Activated CD8-positive, alpha-beta T cell treated with anti-CD3 and anti-CD28 coated beads, Interleukin-2, amount 10 ng/mL, durations not matched to agents 7 days and 5 days (primary cell): ENCODE measurements at places on chromosomes 4 and X. TPM values are rescaled to one million over a fixed set of nuclear protein-coding genes. Genes with fewer than 3 reads are reported as not detected.

ALAS2 gene
- not detected for total RNA-seq

CORIN gene
- total RNA-seq = not detected

F11 gene
- not detected for total RNA-seq

ADAM29 gene
- not detected for total RNA-seq

LRCH2 gene
- total RNA-seq = not detected

NAP1L3 gene
- 0.57 TPM for total RNA-seq

DNA sequence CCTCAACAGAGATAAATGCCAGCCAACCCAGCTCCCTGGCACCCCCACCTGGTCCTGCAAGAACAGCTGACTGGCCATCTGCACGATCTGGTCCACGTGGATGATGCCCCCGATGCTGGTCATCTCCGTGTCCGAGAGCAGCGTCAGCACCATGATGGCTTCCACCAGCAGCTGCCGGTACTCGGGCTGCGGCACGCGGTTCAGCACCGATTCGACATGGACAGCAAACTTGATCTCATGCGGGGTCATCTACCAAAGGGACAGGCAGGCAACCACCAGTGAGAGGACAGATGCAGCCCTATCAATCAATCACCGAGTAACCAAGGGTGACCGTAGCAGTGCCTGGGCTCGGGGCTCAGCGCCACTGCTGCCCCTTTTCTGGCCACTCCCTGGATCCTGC, 89.8 kb downstream of the PHKA2 start:
- no peak for DNase-seq

DNA sequence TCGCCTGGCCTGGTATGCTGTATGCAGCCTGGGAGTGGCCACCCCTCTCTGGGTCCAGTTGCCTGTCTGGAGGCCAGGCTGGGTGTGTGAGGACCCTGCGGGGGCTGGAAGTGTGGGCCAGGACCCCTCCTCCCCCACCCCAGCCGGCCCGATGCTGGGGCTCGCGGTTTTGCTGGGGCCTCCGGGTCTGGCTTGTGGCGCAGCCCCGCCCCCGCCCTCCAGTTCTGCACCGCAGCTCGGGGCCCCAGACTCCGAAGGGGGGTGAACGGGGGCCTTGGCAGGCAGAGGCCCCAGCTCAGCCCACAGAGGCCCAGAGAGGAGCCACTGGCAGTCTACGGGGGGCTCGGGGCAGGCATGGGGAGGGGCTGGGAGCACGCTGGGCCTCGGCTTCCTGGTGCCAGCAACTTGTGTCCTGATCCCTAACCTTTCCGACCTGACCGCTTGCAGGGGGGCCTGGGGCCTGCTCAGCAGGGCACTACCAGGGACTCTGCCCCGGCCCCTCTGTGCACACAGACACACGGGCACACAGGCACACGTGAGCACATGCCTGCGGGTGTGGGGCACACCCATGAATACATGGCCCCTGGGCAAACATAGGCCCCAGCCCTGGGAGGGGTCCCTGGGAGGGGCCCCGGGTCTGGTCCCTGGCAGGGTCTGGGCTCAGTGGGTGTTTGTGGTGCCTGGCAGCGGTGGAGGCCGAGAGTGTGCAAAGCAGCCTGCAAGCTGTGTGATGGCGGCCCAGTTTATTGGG, 21.4 kb upstream of the FGFR3 start:
- no peak for DNase-seq

GRCh38 chrX:137052643-137053235, 18.9 kb upstream of the GPR101 start:
- DNase-seq = no peak

- no peak for DNase-seq
Observed at GRCh38 chr4:87949961-87950360, 25.6 kb upstream of the SPP1 start.

GRCh38 chr4:85127653-85128052, 161.2 kb upstream of the WDFY3 start:
- DNase-seq = no peak

- DNase-seq = no peak
Observed at GRCh38 chr4:118389721-118390120, 36.9 kb upstream of the PRSS12 start.

- DNase-seq = peak; percentile 25
Observed at GRCh38 chrX:71366674-71367256, 608 bp downstream of the TAF1 start.

DNA sequence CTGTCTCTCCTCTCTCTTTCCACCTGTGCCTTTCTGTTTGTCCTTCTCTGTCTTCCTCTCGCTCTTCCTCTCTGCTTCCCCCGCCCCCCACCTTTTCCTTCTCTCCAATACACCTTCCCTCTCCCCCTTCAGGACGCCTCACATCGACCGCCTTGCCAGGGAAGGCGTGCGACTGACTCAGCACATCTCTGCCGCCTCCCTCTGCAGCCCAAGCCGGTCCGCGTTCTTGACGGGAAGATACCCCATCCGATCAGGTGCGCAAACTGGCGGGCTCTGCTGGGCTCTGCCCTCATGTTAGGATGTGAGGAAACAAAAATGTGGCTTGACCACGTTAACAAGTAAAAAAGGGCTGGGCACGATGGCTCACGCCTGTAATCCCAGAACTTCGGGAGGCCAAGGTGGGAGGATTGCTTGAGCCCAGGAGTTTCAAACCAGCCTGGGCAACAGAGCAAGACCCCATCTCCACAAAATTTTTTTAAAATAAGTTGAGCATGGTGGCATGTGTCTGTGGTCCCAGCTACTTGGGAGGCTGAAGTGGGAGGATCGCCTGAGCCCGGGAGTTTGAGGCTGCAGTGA, 35.2 kb downstream of the ARSF start:
- DNase-seq = no peak

DNA sequence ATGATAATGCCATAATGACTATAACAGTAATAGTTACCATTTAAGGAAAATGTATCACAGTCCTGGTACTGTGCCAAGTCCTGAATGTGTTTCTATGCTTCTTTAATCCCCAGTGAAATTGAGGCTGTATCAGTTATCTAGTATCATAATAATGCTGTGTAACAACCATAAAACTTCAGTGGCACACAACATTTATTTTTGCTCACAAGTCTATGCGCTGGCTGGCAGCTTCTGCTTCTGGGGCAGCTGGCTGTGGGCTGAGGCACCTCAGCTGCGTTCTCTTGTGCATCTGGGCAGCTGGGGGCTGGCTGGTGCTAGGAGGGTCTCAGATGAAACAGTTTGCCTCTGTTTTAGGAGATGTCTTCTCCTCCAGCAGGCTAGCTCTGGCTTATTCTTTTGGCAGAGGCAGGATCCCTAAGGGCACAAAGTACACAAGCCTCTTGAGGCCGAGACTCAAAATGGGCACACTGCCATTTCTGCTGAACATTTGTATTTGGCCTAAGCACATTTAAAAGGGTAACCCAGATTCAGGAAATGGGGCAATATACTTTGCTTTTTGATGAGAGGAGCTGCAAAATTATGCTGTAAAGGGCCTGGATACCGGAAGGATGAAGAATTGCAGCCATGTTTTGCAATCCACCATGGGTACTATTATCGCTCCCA, 62.6 kb upstream of the DHX15 start:
- DNase-seq = no peak

- DNase-seq = peak; percentile 43
Observed at GRCh38 chr4:152591396-152591795, 55.5 kb upstream of the FBXW7 start.

GRCh38 chr4:72613959-72614358, 44.9 kb upstream of the ADAMTS3 start:
- no peak for DNase-seq

DNA sequence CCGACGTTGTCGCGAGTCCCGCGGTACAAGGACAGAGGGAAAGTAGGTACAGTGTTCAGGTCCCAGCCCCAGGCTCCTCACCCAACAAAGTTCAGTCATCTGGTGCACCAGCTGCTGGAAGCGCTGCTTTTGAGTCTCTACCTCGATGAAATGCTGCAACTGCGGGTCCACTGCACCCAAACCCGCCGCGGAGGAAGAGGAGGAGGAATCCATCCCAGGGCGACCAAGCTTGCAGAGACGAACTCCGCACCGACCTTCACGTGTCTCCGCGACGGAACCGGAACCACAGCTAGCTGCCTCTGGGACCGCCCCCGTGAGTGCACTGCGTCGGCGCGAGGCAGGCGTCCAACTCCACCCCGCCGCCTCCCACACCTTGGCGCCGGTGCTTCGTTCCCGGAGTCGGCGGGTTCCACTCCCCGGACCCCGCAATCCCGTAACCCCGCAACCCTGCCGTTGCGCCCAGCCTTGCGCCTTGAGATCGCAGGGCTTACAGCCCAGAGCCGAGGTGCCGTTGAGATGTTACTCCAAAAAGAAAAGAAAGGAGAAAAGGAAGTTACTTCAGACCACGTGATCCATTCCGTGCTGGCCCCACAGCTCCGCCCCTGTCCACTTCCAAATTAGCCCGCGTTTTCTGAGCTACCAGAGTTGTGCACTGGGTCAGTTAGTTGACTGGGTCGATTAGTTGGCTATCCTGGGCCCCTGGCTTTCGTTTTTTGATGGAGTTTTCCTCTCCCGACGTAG, at the start of gene TIMM8A:
Gene TIMM8A (minus strand): TSS at position 291 of the 741 bp plus-strand sequence. CDS start 78 bp downstream, at position 213.
- DNase-seq = peak; percentile 83

DNA sequence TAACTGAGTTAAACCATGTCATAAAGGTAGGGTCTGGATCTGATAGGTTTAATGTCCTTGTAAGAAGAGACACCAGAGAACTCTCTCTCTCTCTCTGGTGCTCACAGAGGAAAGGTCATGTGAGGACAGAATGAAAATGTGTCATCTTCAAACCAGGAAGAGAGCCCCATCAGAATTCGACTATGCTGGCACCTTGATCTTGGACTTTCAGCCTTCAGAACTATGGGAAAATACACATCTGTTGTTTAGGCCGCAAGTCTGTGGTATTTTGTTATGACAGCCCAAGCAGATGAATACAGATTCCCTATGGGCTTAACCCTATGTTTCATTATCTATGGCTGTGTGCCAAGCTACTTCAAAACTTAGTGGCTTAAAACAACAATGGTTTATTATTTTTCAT, 105.5 kb upstream of the DDIT4L start:
- no peak for DNase-seq
